Effector CD4-positive, alpha-beta T cell (primary cell): ENCODE measurements at places on chromosomes 11 and 22.

DNA sequence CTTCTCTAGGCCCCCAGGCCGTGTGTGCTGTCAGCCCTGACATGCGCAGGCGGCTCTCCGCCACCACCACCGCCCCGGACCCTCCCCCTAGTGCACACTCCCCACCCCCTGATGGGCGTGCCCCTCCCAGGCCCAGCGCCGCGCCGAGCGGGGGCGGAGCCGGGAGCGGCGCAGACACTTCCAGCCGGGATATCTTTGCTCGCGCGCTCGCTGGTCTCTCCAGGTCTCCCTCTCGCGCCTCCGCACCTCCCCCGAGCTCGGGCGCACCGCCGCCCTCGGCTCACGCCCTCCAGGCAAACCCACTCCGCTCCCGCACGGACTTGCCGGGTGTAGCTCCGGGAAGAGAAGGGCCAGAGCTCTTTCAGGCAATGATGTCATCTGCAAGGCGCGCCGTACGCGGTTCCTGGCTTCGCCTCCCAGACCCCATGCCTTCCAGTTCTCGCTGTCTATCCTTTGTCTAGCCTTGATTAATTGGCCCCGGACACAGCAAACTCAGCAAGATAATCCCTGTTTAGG lies at the start of gene SCN3B:
Gene SCN3B (minus strand): TSS at position 59 of the 516 bp plus-strand sequence. CDS start 823 bp downstream, outside the sequence.
- DNase-seq = no peak

GRCh38 chr22:22248878-22249277 lies 4.3 kb downstream of the VPREB1 start:
- DNase-seq = no peak

DNA sequence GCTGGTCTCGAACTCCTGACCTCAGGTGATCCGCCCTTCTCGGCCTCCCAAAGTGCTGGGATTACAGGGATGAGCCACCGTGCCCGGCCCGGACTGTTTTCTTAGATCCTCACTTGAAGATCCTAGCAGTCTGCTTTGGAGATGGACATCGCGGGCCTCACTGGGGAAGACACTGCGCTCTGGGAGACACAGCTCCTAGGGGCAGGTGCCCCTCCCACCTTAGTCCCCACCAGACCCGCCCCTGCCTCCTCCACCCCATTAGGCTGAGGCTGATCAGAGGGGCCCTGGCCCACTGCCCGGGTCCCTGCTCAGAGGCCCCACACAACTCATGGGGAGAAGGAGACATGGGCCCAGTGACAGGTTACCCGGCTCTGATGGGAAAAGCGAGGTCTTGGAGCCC lies 11.3 kb upstream of the LTO1 start:
- DNase-seq = no peak

DNA sequence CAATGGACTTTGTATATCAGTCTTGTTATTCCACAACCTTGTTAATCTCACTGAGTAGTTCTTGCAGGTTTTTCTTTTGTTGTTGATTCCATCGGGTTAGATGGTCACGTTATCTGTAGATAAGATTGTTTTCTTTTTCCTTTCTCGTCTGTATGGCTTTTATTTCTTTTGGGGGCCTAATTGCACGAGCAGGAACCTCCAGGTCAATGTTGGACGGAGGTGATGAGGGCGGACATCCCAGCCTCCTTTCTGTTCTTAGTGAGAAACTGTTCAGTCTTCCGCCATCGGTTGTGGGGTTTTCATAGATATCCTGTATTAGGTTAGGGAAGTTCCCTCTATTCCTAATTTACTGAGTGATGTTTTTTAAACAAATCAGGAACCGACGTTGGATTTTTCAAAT lies 4.8 kb upstream of the PRR33 start:
- no peak for DNase-seq

DNA sequence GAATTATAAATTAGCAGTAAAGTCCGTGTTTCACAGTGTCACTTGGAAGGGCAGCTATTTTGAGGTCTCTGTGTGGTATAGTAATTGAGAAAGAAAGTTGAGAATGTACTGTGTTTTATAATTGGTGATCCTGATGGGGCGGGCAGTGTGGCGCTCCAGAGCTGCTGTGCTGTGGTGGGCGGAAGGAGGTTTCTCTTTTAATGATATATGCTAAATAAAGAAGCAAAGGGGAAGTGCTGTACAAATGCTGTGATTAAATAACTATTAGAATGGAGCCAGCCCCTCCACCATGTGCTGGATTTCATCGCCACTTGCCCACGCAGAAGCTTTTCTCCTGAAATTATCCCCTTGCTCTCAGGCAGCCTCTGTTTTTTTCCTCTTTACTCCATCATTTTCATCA lies 24.6 kb downstream of the ATXN10 start:
- DNase-seq = no peak

DNA sequence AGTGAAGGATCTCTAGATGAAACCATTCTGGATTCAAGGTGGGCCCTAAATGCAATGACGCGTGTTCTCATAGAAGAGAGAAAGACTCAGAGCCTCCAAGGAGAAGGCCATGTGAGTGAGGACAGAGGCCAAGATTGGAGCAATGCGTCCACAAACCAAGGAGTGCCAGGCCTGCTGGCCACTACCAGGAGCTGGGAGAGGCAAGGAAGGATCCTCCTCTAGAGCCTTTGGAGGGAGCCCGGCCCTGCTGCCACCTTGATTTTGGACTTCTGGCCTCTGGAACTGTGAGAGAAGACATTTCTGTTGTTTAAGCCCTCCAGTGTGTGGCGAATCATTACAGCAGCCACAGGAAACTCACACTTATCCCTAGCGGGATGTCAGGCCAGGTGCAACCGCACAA lies 52.7 kb upstream of the SHANK2 start:
- no peak for DNase-seq

DNA sequence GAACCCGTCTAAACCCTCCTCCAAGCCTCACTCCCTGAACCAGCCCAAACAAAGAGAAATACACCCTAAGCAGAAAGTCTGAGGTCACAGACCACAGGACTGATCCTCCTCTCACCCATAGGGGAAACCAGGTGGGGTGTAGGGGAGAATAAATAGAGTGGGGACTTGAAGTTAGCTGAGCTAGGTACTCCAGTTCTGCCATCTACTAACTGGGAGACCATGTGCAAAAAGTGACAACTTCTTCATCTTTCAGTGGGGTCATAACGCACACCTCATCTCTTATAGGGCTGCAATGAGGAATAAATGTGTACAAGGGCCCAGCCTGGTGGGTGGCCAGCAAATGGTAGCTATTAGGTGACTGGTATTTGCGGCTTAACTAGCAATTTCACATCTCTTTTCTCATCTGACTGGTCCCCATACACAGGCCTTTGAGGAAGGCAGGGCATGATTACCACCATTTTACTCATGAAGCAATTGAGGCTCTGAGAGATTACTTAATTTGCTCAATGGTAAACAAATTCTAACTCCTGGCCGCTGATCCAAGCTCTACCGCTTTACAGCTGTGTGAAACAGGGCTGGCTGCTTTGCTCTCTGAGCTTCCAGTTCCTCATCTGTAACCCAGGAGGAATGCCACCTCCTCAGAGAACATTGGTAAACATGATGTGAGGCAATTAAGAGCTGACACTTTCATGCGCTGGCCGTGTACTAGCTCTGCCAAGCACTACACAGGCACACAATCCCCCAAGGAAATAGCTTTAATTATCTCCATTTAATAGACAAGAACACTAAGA lies 16.6 kb downstream of the TBC1D10A start:
- DNase-seq = no peak
